NCI-H1092 (cell line): ENCODE measurements at places on chromosomes 12 and 14.
A peak's percentile ranks its signal among the peaks of the same experiment; 100 is the strongest.

DNA sequence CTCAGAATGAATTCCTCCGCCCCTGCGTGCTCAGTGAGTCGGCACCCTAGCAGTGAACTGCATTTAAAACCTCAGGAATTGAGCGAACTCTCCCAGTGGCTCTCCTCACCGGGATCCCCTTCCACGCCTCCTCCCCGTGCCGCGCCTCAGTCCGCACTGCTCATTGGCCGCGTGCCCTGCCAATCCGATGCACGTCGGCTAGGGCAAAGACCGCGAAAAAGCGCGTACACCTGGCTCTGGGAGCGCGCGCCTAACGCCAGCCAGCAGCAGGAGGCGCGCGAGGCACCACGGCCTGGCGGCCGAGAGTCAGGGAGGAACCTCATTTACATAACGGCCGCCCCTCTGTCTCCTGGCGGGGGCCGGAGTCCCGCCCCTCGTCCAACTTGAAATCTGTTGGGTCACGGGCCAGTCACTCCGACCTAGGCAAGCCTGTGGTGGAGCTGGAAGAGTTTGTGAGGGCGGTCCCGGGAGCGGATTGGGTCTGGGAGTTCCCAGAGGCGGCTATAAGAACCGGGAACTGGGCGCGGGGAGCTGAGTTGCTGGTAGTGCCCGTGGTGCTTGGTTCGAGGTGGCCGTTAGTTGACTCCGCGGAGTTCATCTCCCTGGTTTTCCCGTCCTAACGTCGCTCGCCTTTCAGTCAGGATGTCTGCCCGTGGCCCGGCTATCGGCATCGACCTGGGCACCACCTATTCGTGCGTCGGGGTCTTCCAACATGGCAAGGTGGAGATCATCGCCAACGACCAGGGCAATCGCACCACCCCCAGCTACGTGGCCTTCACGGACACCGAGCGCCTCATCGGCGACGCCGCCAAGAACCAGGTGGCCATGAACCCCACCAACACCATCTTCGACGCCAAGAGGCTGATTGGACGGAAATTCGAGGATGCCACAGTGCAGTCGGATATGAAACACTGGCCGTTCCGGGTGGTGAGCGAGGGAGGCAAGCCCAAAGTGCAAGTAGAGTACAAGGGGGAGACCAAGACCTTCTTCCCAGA is at the start of gene HSPA2:
TSS of gene HSPA2 (plus strand) at position 534 of the 995 bp plus-strand sequence. CDS start at position 643, 109 bp downstream.
- peak; percentile 100 for DNase-seq

GRCh38 chr14:99759546-99759925 is 33.7 kb upstream of the EML1 start:
- no peak for DNase-seq

- peak; percentile 15 for DNase-seq
Observed at GRCh38 chr12:93234641-93235040, 143.1 kb upstream of the NUDT4 start.

DNA sequence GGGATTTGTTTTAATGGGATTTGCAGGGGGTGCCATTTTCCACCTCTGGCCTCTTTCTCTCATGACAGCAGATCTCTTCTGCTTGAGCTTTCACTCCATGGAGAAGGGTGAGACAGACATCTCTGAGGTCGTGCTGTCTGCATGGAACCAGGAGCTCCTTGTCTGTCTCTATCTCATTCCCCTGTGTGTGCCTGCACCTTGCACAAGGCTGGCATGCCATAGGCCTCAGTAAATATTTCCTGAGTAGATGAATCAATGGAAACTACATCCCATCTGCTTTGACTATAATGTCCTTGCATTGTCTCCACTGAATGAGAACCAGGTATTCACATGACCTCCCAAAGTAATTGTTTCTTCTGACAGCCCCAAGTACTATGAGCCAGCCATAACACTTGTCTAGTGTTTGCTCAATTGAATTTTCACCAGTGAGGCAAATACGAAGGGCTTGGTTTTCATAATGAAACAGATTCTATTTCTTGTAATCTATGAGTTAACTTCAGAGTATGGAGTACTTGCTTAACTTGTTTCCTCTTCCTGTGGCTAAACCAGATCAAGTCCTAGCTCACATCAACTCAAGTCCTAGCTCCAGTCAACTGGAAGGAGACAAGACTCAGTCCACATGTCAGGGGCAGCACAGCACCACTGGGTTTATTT is 32.3 kb downstream of the KCNK13 start:
- peak; percentile 14 for DNase-seq

GRCh38 chr14:71942904-71943694 is 10.9 kb downstream of the RGS6 start:
- no peak for DNase-seq

DNA sequence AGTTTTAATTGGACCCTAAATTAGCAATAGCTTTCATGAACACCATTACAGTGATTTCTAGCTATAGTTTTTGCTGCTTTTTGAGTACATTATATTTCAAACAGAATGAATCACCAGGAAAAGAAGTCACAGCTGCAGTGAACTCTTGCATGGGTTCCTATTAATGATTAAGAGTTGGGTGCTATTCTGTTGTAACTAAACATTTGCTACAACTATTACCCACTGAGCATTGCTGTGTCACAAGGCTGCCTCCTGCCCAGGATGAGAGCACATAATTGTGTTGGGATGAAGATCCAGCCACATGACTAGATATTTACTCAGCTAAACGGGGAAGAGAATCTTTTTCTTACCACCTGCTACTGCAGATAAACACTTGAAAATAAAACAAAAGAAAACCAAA is 152.7 kb downstream of the GXYLT1 start:
- DNase-seq: no peak

GRCh38 chr14:55126932-55127459 is 2.1 kb upstream of the LGALS3 start:
- no peak for DNase-seq

GRCh38 chr14:50139192-50139591 is 22.8 kb upstream of the VCPKMT start:
- no peak for DNase-seq

DNA sequence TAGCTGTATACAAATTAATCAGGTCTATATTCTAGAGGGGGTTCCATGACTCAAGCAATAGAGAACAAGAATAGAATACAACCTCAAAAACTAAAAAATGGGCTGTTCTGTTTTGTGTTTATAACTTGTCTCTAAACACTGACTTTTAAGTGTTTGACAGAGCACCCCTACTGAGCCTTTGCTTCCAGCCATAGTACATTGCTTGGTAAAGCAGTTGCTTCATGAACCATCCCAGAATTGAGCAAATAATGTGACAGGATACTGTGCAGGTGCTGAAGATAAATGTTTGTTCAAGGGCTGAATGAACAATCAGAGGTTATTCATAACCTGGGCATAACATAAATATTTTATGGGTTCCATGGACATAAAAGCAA is 11.5 kb downstream of the SPTSSA start:
- peak; percentile 84 for DNase-seq

- DNase-seq: no peak
Observed at GRCh38 chr14:97028382-97028781, 231.2 kb downstream of the VRK1 start.

- DNase-seq: no peak
Observed at GRCh38 chr14:73339206-73339605, 101.9 kb downstream of the PAPLN start.

DNA sequence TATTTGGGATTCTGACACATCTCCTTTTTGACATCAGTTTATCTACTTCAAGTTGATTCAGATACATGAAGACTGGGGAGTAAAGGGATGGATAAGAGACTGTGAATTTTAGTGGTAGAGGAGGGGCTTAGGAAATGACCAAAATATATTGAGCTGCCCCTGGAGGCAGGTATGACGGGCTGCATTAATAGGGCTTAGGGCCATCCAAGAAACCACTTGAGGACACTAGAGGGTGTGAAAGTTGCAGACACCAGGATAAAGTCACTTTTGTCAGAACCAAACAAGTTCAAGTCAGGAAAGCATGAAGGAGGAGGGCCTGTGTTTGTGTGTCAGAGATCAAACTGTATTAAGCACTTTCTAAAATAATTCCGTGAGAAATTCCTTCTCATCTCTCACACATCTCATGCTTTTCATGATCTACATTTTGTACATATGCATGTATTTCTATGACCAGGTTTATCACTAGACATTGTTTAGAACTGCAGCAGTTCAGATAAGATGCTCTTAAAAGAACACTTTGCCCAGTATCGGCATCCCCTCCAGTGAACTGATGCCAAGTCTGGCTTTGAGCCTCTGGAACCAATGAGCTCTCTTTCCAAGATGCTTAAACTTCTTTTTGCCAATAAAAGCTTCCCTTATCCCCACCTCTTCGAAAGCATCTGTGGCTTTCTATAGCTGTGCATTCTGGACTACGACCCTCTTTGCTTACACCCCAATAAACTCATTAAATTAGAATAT is 136.9 kb downstream of the SLC38A1 start:
- no peak for DNase-seq

- DNase-seq: no peak
Observed at GRCh38 chr14:55583942-55584468, 4.0 kb downstream of the KTN1 start.

DNA sequence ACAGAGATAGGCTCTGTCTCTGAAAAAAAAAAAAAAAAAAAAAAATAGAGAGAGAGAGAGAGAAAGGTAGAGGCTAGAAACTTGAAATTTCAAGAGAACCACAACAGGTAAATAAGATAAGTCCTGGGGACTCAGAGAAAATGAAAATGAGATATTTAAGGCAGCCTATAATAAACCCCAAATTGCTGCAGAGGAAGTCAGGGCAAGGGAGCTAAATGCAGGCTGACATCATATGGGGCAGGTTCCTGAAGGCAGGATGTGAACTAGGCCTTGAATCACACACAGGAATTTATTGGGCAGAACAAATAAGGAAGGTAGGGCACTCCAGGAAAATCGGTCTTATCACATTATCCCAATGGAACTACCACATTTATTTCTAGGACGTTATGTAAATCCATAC is 54.9 kb upstream of the NUDT4 start:
- no peak for DNase-seq

GRCh38 chr14:46381674-46382073 is 269.9 kb downstream of the RPL10L start:
- DNase-seq: no peak

DNA sequence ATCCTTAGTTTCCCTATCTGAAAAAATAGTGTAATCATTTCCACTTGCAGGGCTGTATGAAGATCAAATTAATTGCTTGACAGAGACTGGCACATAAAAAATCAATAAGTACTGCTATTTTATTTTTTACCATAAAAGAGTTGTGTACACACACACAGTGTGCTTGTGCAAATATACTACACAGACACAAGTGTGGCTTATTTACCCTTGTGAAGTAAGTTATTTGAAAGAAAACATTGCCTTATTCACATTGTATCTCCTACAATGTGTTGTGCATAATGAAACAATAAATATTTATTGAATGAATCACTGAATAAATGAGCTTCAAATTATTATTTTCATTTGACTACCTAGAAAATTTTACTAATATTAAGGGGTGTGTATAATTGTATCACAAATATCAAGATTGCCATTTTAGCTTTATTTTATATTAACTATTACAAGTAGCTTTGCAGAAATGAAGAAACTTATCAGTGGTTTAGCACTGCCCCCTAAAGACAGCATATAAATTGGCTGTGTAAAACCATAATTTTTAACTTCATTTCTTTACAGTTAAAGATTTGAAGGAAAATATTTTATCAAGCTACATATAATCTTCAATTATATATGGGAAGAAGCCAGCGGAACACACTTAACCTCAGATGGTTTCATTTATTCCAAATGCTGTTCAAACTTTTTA is 11.3 kb downstream of the GARIN6 start:
- no peak for DNase-seq

- DNase-seq: no peak
Observed at GRCh38 chr12:26396402-26396801, 201.0 kb downstream of the SSPN start.

DNA sequence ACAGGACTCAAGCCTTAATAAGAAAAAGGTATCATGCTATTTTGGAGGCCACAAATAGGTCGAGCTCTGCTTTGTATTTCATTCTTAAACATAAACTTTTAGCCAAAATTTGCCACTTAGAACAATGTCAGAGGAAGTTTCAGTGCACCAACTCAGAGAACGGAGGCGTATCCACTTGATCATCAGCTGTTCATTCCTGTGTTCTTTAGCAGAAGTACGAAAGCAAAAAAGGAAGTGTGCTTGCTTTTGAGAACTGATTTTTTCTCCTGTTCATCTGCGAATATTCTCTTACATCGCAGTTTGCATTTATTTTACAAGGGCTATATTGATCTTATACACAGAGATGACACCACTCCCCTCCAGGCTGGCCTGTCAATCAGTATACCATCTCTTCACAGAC is 188.6 kb upstream of the SOX5 start:
- no peak for DNase-seq

GRCh38 chr14:68331426-68331825 is 461.4 kb downstream of the ZFP36L1 start:
- DNase-seq: no peak

- no peak for DNase-seq
Observed at GRCh38 chr12:29559198-29559597, 61.7 kb upstream of the OVCH1 start.

GRCh38 chr14:92185559-92185958 is 63.8 kb downstream of the CPSF2 start:
- no peak for DNase-seq

DNA sequence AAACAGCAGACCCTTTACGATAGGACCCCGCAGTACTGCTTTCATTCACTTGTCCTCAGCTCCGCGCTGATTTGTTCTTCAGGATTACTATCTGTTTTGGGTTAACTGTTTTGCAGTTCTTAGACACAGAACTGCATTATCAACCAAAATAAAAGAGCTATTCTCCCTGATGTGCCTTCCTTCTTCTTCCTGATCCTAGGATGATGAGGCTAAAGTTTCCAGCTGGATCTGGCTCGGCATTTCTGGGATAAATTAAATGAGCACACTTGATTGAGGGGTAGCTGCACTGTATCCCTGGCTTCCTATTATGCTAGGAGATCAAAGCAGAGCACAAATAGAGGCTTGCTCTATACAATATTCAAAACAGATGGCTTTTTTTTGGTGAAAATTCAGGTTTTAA is 165.7 kb downstream of the FBXL14 start:
- no peak for DNase-seq

- DNase-seq: no peak
Observed at GRCh38 chr12:6551063-6551461, 4.8 kb downstream of the IFFO1 start.

DNA sequence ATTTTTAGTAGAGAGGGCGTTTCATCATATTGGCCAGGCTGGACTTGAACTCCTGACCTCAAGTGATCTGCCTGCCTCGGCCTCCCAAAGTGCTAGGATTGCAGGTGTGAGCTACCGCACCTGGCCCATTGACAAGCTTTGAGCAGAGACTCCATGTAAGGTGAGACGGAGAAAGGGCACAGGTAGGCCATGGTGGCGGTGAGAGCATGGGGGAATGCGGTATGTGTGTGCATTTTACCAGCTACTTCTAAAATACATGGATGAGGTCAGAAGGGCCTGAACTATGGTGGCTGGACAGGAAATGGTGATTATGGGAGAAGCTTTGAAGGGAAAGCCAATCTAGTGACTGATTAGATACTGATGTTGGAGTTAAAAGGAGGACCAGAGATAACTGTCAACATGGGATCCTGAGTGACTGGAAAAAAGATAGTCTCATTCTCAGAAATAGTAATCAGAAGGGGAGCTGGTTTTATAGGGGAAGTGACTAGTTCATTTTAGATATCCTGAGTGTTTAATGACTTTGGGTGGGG is 21.9 kb upstream of the PTPRB start:
- DNase-seq: no peak

GRCh38 chr14:52063052-52063462 is 5.8 kb downstream of the NID2 start:
- no peak for DNase-seq
